ENCODE measurements at places on chromosomes 11 and 22. TPM values are rescaled to one million over a fixed set of nuclear protein-coding genes. Genes with fewer than 3 reads are reported as not detected.

GRCh38 chr11:69567951-69568808 lies 72.8 kb upstream of the CCND1 start:
- H3K4me1 ChIP-seq = no peaks in the 10 kb centered on the region
- no peak overlapping the region for H3K27ac ChIP-seq
- H3K4me3 ChIP-seq = no peak overlapping the region
- peaks cover 10% of the 10 kb centered on the region for H3K27me3 ChIP-seq

GRCh38 chr11:13098063-13098462 lies 88.9 kb downstream of the RASSF10 start:
- H3K36me3 ChIP-seq = no peaks in the 10 kb centered on the region
- peaks cover 17% of the 10 kb centered on the region for H3K27me3 ChIP-seq
- DNase-seq = no peak
- H3K4me3 ChIP-seq = no peak overlapping the region

DNA sequence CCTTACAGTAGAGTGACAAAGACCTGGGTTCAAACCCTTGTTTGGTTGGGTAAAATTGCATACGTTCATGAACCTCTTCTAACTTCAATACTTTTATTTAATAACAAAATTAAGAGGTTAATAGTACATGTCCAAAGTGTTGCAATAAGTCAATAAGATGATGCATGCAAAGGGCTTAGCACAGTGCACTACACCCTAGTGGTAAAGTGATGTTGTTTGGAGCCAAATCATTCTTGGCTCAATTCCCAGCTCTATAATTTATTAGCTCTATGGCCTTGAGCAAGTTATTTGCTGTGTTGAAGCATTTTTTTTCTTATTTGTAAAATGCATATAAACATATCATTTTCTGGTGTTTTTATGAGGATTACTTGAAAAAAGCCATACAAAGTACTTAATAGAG lies 945.3 kb downstream of the LRRC4C start:
- no peaks in the 10 kb centered on the region for H3K36me3 ChIP-seq
- no peak overlapping the region for H3K27ac ChIP-seq
- no peaks in the 10 kb centered on the region for H3K27me3 ChIP-seq
- no peak for DNase-seq

DNA sequence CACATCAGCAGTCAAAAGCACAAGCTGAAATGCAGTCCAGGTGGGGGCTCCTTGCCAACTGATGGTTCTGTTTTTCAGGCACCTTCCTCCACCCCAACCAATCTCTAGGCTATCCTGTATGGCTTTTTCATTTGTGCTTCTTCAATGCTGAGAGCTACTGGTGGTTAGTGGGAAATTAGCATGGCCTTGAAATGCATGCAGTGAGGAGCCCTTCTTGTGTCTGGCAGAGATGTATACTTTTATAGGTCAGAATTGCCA lies 167.4 kb downstream of the NAV2 start:
- H3K36me3 ChIP-seq = no peaks in the 10 kb centered on the region
- no peaks in the 10 kb centered on the region for H3K4me1 ChIP-seq
- no peak overlapping the region for H3K27ac ChIP-seq

DNA sequence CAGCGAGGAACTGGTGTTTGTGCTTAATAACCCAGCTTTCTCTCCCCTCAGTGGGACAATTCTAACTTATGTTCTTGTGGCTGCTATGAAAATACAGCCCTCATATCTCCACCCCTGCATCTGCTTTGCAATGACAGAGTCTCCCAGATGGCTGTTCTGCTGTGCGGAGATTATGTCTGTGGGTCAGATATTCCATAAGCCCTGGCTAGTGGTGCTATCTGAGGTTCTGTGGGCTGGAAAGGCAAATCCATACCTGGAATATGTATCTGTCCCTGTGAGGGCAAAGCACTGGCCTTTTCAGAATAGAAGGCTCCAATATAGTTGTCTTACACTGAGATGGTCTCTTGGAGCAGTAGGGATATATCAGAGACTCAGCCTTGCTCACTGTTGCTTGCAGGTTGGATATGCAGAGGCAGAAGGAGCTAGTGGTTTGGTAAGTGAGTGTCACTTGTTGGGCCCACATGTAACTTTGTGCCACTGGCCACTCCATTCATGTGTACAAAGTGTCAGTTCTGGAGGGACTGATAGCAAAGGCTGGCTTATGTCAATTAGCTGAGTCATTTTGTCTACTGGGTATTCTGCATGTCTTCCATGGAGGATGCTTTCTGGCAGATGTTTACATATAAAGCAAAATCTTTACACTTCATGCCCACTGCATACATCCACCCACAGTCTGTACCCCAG lies 246.6 kb downstream of the FAM76B start:
- peaks cover 16% of the 10 kb centered on the region for H3K4me1 ChIP-seq
- no peak for DNase-seq
- H3K27ac ChIP-seq = no peak overlapping the region
- H3K4me3 ChIP-seq = no peak overlapping the region

GRCh38 chr11:26333906-26334305 lies 2.0 kb downstream of the ANO3 start:
- no peaks in the 10 kb centered on the region for H3K4me1 ChIP-seq
- no peak overlapping the region for H3K4me3 ChIP-seq
- H3K27ac ChIP-seq = no peak overlapping the region
- H3K36me3 ChIP-seq = no peaks in the 10 kb centered on the region

DNA sequence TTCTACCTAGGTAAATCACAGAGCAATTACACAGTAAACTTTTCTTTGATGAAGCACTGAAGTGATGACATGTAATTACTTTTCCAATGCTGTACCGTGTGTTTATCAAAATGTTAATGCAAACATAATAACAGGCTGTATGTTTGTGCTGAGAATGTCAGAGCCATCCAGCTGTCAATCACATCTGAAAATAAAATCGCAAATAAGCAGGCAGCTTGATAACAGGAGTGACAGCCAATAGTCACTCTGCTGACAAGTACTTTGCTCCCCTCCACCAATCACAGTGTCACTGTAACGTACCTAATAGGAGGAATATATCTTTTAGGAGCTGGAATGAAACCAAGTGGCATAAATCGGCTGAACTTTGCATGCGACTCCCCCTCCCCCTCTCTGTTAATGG lies 119.7 kb downstream of the KIRREL3 start:
- no peak for DNase-seq
- no peaks in the 10 kb centered on the region for H3K36me3 ChIP-seq
- H3K4me3 ChIP-seq = no peak overlapping the region
- no peaks in the 10 kb centered on the region for H3K4me1 ChIP-seq
- no peak overlapping the region for H3K27ac ChIP-seq

- H3K4me3 ChIP-seq = no peak overlapping the region
- H3K27me3 ChIP-seq = no peaks in the 10 kb centered on the region
- no peaks in the 10 kb centered on the region for H3K4me1 ChIP-seq
- H3K36me3 ChIP-seq = peaks cover 2% of the 10 kb centered on the region
- H3K27ac ChIP-seq = no peak overlapping the region
- no peak for DNase-seq
Measured at GRCh38 chr11:34860518-34860917, 55.7 kb downstream of the APIP start.

- no peak overlapping the region for H3K4me3 ChIP-seq
- no peaks in the 10 kb centered on the region for H3K36me3 ChIP-seq
- no peaks in the 10 kb centered on the region for H3K27me3 ChIP-seq
- no peaks in the 10 kb centered on the region for H3K4me1 ChIP-seq
- no peak for DNase-seq
- H3K27ac ChIP-seq = no peak overlapping the region
Measured at GRCh38 chr11:46264976-46265375, 12.5 kb upstream of the CREB3L1 start.

DNA sequence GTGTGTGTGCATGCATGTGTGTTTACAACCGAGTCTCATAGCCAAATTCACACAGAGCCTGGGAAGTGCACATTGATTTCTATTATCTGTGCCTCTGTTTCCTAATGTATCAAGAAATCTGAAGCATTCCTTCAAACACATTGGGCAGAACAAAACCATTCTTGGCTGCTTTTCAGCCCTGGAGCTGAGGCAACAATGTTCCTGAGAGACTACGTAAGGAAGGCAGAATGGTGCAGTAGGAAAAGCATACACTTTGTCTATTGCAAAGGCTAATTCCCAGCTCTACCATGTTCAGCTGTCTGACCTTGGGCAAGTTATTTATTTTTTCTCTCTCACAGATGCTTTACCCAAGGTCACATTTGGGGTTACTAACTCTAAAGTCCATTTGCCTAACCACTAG lies 575.5 kb downstream of the SOX6 start:
- no peak for DNase-seq
- H3K4me3 ChIP-seq = no peak overlapping the region
- peaks cover 6% of the 10 kb centered on the region for H3K27me3 ChIP-seq
- no peak overlapping the region for H3K27ac ChIP-seq

- H3K4me3 ChIP-seq = no peak overlapping the region
- no peak for DNase-seq
- H3K36me3 ChIP-seq = no peaks in the 10 kb centered on the region
- H3K27ac ChIP-seq = no peak overlapping the region
- H3K27me3 ChIP-seq = peaks cover 11% of the 10 kb centered on the region
Measured at GRCh38 chr22:43820651-43821305, 8.7 kb upstream of the EFCAB6 start.

- no peak overlapping the region for H3K27ac ChIP-seq
- no peak overlapping the region for H3K4me3 ChIP-seq
- no peaks in the 10 kb centered on the region for H3K36me3 ChIP-seq
- no peaks in the 10 kb centered on the region for H3K4me1 ChIP-seq
- peaks cover 7% of the 10 kb centered on the region for H3K27me3 ChIP-seq
- DNase-seq = no peak
Measured at GRCh38 chr11:16936643-16937042, 77.6 kb downstream of the PLEKHA7 start.

DNA sequence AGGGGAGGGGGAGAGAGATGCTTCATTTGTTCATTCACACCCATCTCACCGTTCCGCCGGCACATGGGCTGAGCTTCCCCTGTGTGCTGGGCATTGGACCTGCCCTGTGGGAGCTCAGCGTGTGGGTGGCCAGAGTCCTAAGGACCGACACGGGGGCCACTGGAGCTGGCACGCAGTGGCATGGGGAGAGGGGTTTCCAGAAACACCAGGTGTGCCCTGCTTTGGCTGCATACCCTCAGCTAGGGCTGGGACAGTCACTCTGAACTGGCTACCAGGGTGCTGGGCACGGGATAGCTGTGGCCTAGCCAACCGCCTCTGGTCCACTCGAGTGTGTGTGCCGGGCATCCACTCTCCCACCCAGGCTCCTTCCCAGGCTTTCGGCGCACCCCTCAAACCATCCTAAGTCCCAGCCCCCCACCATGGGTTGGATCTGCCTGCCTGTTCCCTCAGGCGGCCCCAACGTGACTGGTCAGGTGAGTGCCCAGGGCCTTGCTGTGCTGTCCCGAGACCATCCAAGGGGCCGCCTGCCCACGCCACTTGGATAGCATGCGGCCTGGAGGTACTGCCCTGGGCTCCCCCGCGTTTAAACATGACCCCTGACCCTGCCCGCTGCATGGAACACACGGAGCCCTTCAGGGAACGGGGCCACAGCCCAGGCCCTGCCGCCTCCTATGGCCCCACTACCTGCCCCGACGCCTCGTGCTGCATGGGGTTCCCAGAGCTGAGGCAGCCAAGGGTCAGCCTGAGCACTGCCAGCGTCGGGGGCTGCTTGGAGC lies 51.6 kb upstream of the LINC01488 start:
- H3K27ac ChIP-seq = no peak overlapping the region
- H3K36me3 ChIP-seq = no peaks in the 10 kb centered on the region
- no peak overlapping the region for H3K4me3 ChIP-seq
- peaks cover 8% of the 10 kb centered on the region for H3K27me3 ChIP-seq
- DNase-seq = no peak
- H3K4me1 ChIP-seq = peaks cover 13% of the 10 kb centered on the region

DNA sequence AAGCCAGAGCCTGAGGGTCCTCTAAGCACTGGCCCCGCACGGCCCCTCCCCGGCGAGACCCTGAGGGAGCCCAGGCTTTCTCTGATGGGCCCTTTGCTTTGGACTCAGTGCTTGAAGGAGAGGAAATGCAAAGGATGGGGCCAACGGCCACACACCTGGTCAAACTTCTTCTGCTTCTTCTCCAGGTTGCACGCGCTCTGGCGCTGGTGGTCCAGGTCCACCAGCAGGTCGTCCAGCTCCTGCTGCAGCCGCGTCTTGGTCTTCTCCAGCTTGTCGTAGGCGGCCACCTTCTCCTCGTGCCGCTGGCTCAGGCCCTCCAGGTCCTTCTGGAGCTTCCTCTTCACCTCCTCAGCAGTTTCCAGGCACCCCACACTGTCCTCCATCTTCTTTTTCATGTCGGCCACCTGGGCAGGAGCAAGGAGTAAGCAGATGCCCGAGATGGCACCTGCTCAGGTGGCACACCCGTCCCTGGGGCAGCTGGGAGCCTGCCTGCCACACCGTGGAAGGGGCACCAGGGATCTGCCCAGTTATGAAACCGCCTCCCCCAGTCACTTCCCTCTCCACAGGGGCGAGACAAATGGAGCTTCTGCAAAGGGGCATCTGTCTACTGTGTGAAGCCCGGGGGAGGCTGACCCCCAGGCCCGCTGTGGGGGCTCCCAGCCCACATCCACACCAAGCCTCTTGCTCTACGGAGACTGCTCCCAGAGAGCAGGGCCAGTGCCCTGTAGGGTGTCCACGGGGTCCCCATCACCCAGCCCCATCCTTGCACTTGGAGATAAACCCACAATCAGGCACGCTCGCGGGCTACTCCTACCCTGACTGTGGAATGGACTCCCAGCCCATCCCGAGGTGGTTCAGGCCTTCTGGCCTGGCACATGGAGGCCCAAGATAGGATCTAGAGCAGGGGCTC lies 39.2 kb downstream of the APOL1 start:
- no peak for DNase-seq
- peaks cover 27% of the 10 kb centered on the region for H3K4me1 ChIP-seq
- no peak overlapping the region for H3K4me3 ChIP-seq
- no peak overlapping the region for H3K27ac ChIP-seq
- H3K36me3 ChIP-seq = peaks cover 83% of the 10 kb centered on the region

DNA sequence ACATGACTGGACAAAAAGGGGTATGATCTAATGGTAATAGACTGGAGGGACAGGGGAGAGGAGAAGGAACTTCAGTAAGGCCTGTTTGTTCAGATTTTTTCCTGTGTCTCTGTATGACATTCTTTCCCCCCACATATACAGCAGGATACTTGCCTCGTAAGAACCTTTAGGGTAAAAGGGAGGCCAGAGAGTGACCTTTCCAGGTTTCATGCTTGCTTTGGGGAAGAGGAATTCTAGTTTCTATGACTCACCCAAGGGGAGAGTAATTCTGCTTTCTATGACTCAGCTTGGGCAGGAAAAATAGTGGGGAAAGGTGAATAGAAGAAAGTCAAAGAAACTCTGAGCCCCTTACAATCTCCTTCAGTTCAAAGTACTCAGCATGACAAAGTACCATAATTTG lies 457.0 kb downstream of the DLG2 start:
- no peak overlapping the region for H3K4me3 ChIP-seq
- no peaks in the 10 kb centered on the region for H3K4me1 ChIP-seq
- DNase-seq = no peak
- no peaks in the 10 kb centered on the region for H3K36me3 ChIP-seq
- no peak overlapping the region for H3K27ac ChIP-seq

The OR4D5 gene
- total RNA-seq = not detected

The SPATA19 gene
- not detected for total RNA-seq

The NOX4 gene
- total RNA-seq = not detected

The XBP1 gene
- 101 TPM for total RNA-seq

The QSER1 gene
- 16.6 TPM for total RNA-seq

The SLC17A6 gene
- total RNA-seq = not detected

The ZNF215 gene
- total RNA-seq = 3.6 TPM

The RBMXL2 gene
- not detected for total RNA-seq

The C11orf98 gene
- total RNA-seq = 108 TPM

The TENM4 gene
- total RNA-seq = not detected

The CASTOR1 gene
- total RNA-seq = 2.2 TPM

The MYBPC3 gene
- not detected for total RNA-seq

The GALNT18 gene
- total RNA-seq = 6.9 TPM
